ENCODE measurements at places on chromosomes 7 and 10.

DNA sequence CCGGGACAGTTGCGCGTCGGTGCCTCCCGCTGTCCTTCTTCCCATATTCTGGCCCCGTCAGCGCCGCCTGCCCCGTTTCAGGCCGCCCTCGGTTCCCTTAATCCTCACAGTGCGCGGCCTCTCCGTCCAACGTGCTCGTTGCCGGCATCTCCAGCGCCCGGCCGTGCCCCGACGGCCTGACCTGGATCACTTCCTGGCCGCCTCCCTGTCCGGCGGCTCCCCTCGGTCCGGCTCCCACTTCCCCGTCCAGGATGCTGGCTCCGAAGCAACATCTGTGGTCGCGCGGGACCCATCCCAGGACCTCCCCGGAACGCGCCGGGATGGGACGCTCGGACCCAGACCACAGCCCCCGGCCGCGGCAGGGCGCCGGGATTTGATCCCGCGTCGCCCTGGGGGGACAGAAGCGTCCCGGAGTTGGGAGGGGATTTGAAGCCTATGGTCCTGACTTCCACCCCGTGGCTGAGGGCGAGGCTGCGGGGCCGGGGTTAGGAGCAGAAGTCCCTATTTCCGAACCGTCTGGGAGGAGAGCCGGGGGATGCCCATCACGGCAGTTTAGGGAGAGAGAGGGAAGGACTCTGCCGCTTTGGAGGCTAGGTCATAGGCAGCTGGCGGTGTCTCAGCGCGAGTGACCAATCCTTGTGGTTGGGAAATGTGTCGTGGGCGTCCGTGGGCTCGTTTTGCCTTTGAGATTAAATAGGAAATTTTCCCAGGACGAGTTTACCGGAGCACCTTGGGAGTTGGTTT, 53.8 kb downstream of the KCTD7 start:
- no peak for DNase-seq

- DNase-seq = no peak
Observed at GRCh38 chr10:14611968-14612693, 162.6 kb downstream of the FAM107B start.

GRCh38 chr7:121480566-121481335, 84.6 kb upstream of the FAM3C start:
- DNase-seq = no peak

DNA sequence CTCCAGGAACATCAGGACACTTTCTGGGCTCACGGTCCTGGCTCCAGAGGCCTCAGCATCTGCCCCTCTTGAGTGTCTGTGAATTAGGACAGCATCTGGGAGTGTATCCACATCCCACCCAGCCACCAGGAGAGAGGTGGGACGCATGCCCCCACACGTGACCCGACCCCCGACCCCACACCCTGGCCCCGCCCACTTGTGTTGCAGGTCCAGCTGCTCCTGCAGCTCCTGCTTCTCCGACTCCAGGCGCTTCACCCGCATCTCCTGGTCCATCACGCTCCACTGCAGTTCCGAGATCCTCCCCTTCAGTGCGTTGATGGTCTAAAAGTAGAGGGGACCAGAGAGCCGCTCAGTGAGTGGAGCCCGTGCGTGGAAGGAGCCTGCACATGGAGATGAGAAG, 13.6 kb downstream of the MAD1L1 start:
- no peak for DNase-seq

DNA sequence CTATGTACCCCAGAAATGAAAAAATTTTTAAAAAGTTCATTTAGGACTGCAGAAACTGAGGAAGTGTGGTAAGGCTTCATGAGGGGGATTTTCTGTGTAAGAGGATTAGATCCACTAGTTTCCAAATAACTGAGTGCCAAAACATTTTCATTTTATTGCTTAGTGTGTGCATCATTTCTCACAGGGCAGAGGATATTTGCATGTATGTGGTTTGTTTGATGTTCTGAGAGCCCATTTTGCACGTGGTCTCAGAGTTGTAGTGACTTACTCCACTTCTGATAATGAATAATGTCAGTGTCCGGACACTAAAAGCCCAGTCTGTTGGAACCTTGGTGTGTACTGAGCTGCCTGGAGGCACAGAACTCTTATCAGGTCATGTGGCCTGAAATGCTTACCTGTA, 299.9 kb downstream of the AUTS2 start:
- DNase-seq = no peak

DNA sequence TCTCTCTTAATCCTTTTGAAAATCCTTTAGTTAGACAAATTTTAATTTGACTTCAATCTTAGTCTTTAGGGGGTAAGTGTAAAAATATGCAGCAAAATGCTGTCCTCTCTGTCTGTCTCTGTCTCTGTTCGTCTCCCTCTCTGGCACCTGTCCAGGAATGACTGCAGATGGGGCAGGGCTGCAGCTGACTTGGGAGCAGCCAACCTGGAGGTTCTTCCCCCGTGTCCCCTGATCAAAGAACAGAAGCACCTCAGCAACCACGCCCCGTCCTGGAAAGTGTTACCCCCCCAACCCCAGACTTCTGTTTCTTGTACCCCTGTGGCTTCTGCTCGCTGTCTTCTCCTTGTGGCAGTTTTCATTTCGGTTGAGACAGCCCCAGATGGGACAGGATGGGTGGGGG, 141.6 kb upstream of the NPS start:
- no peak for DNase-seq

DNA sequence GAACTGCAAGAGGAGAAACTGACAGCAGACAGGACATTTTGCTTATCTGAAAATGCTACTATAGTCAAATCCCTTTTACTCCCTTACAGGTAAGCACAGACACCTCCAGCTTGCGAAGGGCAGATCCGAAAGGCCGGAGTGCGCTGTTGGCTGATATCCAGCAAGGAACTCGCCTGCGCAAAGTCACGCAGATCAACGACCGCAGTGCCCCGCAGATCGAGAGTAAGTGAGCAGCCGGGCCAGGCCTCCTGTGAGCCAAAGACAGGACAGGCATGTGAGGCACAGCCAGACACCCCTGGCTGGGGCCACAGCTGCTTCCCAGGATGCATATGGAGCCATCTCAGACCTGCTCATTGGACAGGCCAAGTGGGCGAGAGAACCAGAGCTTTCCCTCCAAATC, 69.4 kb downstream of the WIPF3 start:
- no peak for DNase-seq

DNA sequence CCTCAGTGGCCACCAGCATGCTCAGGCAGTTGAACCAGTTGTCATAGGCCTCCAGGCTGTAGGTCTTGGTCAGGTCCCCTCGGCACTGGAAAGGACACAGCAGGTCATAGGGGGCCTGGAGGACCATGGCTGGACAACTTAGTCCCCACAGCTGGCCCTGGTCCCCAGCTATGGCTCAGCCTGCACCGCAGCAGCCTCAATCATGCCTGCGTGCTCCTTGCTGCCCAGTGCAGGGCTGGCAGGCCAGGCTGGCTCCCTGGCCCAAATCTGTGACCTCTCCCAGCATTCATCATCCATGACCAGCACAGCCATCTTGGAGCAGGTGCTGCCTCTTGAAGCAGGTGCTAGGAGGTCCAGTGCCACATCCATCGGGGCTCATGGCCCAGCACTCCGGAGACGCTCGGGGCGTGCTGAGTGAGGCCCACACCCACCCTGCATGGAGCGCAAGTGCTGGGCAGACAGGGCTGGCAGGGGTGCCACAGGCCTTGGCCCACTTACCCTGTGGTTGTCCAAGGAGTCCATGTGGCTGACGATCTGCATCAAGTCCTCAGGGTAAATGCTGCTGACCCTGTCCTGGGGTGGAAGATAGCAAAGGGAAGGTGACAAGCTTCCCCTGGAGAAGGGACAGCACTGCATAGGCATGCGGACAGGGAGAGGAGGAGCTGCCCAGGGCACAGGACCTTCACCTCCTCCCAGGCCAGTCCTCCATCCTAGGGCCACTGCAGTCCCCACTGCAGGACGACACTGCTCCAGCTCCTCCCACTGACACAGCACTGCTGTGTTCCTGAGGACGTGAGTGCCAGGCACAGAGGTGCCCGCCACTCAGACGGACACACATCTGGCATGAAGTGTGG, 61.7 kb downstream of the CSGALNACT2 start:
- DNase-seq = no peak

- no peak for DNase-seq
Observed at GRCh38 chr7:56110611-56111010, 4.3 kb upstream of the CHCHD2 start.

GRCh38 chr10:25017154-25017590, 760 bp downstream of the THNSL1 start:
- no peak for DNase-seq

- no peak for DNase-seq
Observed at GRCh38 chr7:69283421-69283820, 314.9 kb upstream of the AUTS2 start.

GRCh38 chr7:138164804-138165203, 88.5 kb downstream of the AKR1D1 start:
- DNase-seq = no peak

GRCh38 chr10:62992145-62992721, 140.9 kb upstream of the NRBF2 start:
- peak; percentile 32 for DNase-seq

GRCh38 chr10:104735036-104735756, 94.1 kb downstream of the SORCS3 start:
- DNase-seq = no peak

GRCh38 chr7:6615723-6616555, 529 bp downstream of the ZNF853 start:
- DNase-seq = no peak

DNA sequence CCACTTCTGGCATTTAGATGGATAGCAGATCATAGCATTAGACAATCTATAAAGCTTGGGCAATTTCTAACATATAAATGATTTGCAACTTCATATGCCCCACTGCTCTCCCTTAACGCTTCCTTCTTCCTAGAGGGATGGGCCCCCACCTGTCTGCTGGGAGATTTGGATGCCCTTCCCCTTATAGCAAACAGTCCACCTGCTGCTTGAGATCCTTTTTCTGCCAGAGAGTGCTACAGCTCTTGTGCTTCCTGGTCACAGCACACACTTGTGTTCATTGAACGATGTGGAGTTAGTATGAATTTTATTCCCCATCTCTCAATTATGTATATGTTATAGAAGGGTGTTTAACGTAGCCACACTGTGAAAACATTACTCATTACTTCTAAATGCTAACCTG, 10.4 kb upstream of the PCGF5 start:
- DNase-seq = no peak

DNA sequence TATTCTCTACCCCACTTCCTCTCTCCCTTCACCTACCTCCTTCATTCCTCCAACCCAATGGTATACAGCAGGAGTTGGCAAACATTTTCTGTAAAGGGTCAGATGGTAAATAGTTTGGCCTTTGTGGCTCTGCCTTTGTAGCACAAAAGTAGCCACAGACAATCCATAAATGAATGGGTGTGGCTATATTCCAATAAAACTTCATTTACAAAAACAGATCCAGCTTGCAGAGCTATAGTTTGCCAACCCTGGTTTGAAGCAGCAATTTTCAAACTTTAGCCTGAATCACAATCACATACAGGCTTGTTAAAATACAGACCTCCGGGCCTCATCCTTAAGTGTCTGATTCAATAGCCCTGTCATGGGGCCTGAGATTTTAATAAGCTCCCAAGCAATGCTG, 110.5 kb downstream of the CPEB3 start:
- no peak for DNase-seq

GRCh38 chr7:19295376-19295775, 150.2 kb upstream of the FERD3L start:
- no peak for DNase-seq

GRCh38 chr7:4269086-4269485, 413.0 kb upstream of the FOXK1 start:
- DNase-seq = no peak

GRCh38 chr10:7397049-7398035, 13.5 kb downstream of the SFMBT2 start:
- DNase-seq = peak; percentile 64

GRCh38 chr10:8052956-8053445, 1.5 kb upstream of the GATA3 start:
- DNase-seq = no peak

GRCh38 chr10:43338117-43338516, 33.3 kb upstream of the FXYD4 start:
- DNase-seq = no peak

- DNase-seq = no peak
Observed at GRCh38 chr7:108488768-108489538, 32.7 kb upstream of the NRCAM start.

GRCh38 chr7:36019980-36020379, 133.1 kb upstream of the EEPD1 start:
- no peak for DNase-seq

DNA sequence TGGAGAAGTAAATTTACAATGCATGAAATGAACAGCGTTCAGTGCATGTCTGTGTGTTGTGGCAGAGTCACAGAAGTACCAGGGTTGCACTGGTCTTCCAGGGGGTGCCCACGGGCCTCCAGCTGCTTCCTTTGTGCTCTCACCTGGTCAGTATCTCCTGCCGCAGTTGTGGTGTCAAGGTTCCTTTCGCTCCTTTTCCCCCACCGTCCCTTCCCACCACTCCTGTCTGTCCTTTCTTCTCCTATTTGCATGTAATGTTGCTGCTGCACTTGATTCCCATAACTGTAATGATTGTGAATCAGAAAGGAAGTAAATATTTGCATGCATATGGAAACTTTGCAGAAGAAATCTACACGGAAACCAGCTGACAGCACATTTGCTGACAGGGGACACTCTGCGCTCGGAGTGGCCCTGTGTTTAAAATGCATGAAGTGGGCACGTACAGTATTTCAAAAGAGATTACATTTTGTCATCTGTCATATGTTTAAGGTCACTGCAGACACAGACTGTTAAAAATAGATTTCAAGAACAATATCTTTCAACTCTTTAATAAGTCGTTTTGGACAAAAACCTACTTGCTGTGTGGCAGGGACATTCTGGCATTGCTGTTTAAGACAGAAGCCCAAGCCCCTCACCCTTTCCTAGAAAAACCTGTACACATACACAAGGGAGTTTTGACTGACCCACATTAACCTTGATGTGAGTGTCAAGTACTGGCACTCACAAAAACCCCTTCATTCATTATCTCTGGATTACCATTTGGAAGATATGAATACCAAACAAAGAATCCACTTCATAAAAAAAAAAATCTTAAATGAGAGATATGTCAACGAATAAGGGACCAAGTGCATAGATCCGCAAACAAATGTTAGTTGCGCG, 336.7 kb upstream of the KLF6 start:
- peak; percentile 28 for DNase-seq

DNA sequence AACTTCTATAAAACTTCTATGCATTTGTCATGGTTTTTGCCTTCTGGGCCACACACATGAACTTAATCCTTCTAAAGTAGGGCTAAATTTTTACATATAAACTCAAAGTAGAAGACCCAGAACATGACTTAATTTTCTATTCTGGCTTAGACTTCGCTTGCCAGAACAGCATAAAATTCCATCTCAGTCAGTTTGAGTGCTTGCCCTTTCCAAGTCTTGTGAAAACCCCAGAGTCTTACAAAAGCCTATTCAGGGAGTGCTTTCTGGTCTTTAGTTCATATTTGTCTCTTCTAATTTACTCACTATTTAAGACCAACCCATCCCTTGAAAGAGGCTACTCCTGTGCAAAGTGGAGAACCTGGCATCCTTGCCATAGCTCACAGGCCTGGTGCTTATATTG, 201.6 kb upstream of the MEOX2 start:
- DNase-seq = no peak

All from activated CD4-positive, alpha-beta T cell treated with anti-CD3 and anti-CD28 coated beads, Interleukin-2, Interleukin-6, amounts not matched to agents 100 ng/mL and 50 ng/mL, durations not matched to agents 16 hours and 8 hours (primary cell).